Right atrium auricular region (tissue), 2 donors: ENCODE measurements at places on chromosomes 2 and 18.

GRCh38 chr2:54770676-54771075 lies 47.2 kb downstream of the EML6 start:
- no peaks in the 10 kb centered on the region for H3K27me3 ChIP-seq
- DNase-seq = no peak
- H3K27ac ChIP-seq = no peak overlapping the region
- no peaks in the 10 kb centered on the region for H3K4me1 ChIP-seq

GRCh38 chr2:217662984-217663602 lies 339.7 kb downstream of the TNS1 start:
- H3K27me3 ChIP-seq = no peaks in the 10 kb centered on the region
- H3K4me1 ChIP-seq = no peaks in the 10 kb centered on the region
- H3K4me3 ChIP-seq = no peak overlapping the region

DNA sequence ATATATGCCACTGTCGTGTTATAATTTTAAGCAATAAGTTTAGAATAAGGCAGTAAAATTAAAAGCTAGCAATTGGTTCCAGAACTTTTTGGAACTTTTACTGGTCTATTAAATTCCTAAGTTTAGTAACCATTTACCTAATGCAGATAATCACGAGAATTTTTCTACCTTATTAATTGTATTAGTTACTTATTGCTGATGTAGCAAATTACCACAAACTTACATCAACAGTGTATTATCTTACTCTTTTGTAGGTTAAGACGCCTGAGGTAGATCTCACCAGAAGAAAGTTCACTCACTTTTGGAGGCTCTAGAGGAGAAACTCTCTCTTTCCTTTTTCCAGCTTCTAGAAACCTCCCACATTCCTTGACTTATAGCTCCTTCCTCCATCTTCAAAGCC lies 14.0 kb upstream of the UBE2E3 start:
- no peak overlapping the region for H3K27ac ChIP-seq
- H3K27me3 ChIP-seq = no peaks in the 10 kb centered on the region
- H3K4me3 ChIP-seq = no peak overlapping the region
- DNase-seq = no peak
- no peaks in the 10 kb centered on the region for H3K36me3 ChIP-seq

- no peak overlapping the region for H3K4me3 ChIP-seq
- no peaks in the 10 kb centered on the region for H3K36me3 ChIP-seq
- no peak for DNase-seq
- H3K27me3 ChIP-seq = no peaks in the 10 kb centered on the region
Measured at GRCh38 chr2:174529916-174530315, 43.1 kb upstream of the GPR155 start.

DNA sequence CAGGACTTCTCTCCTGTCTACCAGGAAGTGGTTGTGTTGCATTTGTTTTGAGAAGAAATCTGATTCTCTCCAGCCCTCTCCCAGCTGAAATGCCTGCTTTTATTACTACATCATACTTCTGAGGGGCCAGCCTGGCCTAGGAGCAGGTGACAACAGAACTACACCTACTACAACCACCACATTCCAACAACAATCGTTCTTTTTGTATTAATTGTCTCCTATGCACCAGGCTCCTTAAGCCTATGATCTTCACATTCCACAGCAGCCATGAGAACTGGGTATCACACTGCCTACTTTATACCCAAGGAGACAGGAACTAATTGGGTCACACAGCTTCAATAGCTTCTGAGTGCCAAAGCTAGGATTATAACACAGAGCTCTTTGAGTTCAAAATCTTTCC lies 167.7 kb downstream of the TDRD15 start:
- DNase-seq = no peak
- no peak overlapping the region for H3K27ac ChIP-seq
- no peaks in the 10 kb centered on the region for H3K27me3 ChIP-seq
- H3K36me3 ChIP-seq = no peaks in the 10 kb centered on the region
- H3K4me1 ChIP-seq = no peaks in the 10 kb centered on the region

DNA sequence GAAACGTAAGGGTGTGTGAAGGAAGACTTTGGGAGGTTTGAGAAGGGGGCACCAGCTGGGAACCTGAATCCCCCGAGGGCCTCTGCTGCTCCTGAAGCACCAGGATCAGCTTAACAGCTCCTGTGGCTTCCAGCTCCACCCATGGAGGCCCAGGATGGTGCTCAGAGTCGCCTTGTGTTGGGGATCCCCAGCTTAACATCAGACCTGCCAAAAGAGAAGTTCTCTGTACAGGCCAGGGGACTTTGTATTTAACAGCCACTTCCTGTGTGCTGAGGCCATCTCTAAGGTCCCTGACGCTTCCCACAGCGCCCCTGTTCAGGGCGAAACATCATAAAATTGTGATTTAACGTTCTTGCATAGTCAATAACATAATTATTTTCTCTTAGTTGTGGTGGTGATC lies 77.5 kb downstream of the NCK2 start:
- peaks cover 2% of the 10 kb centered on the region for H3K36me3 ChIP-seq
- no peaks in the 10 kb centered on the region for H3K27me3 ChIP-seq
- no peak for DNase-seq
- H3K27ac ChIP-seq = no peak overlapping the region
- no peaks in the 10 kb centered on the region for H3K4me1 ChIP-seq

- peak overlapping the region; percentile 88 for H3K4me3 ChIP-seq
- DNase-seq = no peak
- peak overlapping the region; percentile 95 for H3K27ac ChIP-seq
- peaks cover 7% of the 10 kb centered on the region for H3K36me3 ChIP-seq
- no peaks in the 10 kb centered on the region for H3K27me3 ChIP-seq
Measured at GRCh38 chr2:175168564-175168945, 552 bp upstream of the ATF2 start.

- no peaks in the 10 kb centered on the region for H3K27me3 ChIP-seq
- H3K27ac ChIP-seq = no peak overlapping the region
- no peaks in the 10 kb centered on the region for H3K4me1 ChIP-seq
- DNase-seq = no peak
- peaks cover 23% of the 10 kb centered on the region for H3K36me3 ChIP-seq
- peak overlapping the region; percentile 19 for H3K4me3 ChIP-seq
Measured at GRCh38 chr18:10559553-10560451, 34.0 kb downstream of the NAPG start.

DNA sequence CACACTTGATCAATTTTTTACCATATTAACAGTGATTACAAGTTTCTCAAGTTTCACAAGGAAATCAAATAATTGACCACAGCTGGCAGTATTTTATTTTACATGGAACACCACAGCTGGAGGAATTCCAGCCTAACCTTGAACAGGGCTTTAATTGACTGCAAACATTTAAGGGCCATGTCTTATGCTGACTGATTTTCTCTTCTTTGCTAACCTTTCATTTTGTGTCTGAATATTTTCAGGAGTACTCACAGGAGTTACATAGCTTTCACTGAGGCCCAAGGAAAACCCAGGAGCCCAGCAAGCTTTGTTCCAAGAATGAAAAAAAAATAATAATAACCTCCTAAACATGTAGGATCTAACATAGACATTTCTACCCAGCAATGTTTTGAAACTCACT lies 49.6 kb downstream of the FRZB start:
- no peaks in the 10 kb centered on the region for H3K36me3 ChIP-seq
- DNase-seq = no peak
- no peaks in the 10 kb centered on the region for H3K4me1 ChIP-seq
- H3K27me3 ChIP-seq = no peaks in the 10 kb centered on the region
- H3K27ac ChIP-seq = no peak overlapping the region
- H3K4me3 ChIP-seq = no peak overlapping the region

DNA sequence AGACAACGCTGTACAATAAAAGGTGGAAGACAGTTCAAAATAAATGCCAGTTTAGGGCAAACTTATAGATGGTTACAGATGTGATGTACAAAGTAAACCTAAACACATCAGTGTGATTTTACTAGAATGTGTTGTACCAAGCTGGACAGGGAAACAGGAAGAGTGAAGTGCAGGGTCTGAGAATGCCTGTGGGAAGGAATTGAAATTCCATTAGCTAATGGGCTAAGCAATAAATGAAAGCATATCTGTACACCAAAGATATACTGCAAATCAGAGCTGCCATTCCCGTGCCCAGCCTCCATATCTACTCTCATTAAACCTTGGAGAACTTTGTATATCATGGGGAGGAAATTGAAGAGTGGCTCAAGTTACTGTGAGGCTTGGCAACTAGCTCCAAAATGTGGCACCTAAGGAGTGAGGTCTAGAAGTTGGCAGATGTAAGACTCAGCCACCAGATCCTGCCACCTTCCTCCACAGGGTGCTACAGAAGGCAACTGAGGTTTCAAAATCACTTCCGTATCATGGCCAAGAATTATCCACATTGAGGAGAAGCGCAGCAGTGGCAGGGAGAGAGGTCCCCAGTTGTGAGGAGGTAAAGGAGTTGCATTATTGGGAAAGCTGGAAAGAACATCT lies 277.8 kb downstream of the TCF4 start:
- no peaks in the 10 kb centered on the region for H3K36me3 ChIP-seq
- H3K4me3 ChIP-seq = no peak overlapping the region
- H3K27ac ChIP-seq = no peak overlapping the region
- no peak for DNase-seq
- peaks cover 35% of the 10 kb centered on the region for H3K4me1 ChIP-seq
- no peaks in the 10 kb centered on the region for H3K27me3 ChIP-seq

DNA sequence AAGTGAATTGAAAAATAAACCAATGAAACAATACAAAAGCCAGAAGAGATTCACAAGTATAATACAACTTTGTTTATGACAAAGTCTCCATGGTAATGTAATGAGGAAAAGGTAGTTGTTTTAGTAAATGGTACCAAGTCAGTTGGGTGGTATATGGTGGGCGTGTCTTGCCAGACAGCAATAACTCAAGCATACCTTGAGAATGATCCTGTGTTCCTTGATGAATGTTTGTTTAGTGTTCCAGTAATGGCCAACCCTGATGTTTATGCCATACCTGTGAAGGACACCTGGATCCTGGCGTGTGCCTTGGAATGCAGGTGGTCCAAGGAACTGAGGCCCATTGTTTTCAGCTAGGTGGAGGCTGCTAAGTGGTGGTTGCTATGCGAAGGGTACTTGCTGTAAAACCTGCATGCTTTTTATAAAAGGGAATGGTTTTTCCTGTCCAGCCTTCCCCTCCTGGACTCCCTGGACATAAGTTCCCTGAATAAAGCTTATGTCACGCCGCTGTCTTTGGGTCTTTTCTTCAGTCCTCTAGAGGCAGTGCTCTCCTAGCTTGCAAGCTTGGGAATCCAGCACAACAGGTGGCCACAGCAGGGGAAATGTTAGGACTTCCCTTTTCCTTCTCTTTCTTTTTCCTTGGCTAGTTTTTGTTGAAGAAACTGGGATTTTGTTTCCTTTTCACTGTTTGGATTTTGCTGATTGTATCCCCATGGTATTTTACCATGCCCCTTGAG lies 54.7 kb downstream of the MTA3 start:
- no peaks in the 10 kb centered on the region for H3K4me1 ChIP-seq
- no peaks in the 10 kb centered on the region for H3K27me3 ChIP-seq
- no peak overlapping the region for H3K4me3 ChIP-seq
- peaks cover 5% of the 10 kb centered on the region for H3K36me3 ChIP-seq

- H3K27ac ChIP-seq = no peak overlapping the region
- no peak for DNase-seq
- no peaks in the 10 kb centered on the region for H3K36me3 ChIP-seq
- H3K4me3 ChIP-seq = no peak overlapping the region
- H3K4me1 ChIP-seq = no peaks in the 10 kb centered on the region
- no peaks in the 10 kb centered on the region for H3K27me3 ChIP-seq
Measured at GRCh38 chr2:6647046-6647445, 218.7 kb downstream of the CMPK2 start.
